ENCODE measurements at places on chromosomes 16 and 17.
A peak's percentile ranks its signal among the peaks of the same experiment; 100 is the strongest.

- DNase-seq: no peak
Observed at GRCh38 chr17:40093580-40094201, 6.7 kb downstream of the NR1D1 start.

DNA sequence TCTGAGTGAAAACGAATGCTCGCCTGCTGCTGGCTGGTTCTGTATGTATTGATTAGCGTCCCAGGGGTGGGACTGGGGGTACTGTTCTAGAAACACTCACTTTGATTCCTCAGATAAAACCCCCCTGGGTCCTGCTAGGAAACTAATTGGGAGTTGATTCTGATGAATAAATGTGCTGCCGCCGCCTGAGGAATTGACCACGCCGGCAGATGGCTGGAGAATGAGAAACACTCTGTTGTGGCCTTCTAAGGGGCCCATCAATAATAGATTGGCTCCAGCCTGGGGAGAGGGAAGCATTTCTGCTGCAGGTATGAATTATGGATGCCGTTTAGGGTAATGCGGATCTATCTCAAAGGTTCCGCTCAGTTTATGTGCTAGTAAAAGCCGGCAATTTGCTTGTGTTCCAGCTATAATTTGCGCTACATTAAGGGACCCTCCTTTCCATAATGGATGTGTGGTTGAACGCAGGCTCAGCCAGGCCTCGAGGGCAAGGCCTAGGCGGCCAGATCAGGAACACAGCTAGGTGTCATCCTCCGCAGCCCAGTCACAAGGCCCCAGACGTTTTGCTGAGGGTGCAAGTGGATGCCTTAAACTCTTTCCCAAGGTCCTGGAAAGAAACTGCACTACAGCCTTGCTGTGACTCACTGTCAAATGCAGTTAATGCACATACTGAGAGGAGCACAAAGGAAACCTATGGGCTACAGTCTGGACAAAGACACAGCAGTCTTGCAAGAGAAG is 132.2 kb upstream of the HS3ST2 start:
- no peak for DNase-seq

- no peak for DNase-seq
Observed at GRCh38 chr17:37130984-37131446, 182.3 kb downstream of the AATF start.

GRCh38 chr17:1714980-1715802 is 5.0 kb upstream of the TLCD2 start:
- DNase-seq: peak; percentile 87

DNA sequence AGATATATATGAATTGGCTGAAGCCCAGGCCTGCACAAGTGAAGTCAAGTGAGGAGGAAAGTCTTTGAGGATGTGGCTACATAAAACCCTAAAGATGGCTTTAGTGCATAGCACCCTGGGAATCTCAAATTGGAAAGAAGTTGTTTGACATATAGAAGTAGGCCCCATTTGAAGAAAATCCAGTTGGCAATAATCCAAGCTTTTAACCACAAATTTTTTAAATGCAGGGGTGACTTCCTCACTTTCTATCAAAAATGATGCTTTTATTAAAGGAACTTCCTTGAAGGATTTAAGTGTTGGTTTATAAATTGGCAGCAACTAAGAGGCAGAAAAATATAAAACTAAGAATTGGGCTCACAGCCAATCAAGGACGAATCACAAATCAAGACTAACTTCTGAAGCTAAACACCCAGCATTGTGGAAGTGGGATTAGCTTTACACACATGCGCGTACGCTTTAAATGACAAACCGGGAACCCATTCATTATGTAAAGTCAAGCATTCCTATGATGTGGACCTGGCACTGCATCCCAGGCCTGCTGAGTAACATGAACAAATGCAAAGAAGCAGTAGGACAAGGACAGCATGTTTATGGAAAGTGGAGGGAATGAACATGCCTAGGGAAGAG is 63.3 kb downstream of the NOG start:
- DNase-seq: no peak

- no peak for DNase-seq
Observed at GRCh38 chr16:64968539-64968938, 153.3 kb downstream of the CDH11 start.

DNA sequence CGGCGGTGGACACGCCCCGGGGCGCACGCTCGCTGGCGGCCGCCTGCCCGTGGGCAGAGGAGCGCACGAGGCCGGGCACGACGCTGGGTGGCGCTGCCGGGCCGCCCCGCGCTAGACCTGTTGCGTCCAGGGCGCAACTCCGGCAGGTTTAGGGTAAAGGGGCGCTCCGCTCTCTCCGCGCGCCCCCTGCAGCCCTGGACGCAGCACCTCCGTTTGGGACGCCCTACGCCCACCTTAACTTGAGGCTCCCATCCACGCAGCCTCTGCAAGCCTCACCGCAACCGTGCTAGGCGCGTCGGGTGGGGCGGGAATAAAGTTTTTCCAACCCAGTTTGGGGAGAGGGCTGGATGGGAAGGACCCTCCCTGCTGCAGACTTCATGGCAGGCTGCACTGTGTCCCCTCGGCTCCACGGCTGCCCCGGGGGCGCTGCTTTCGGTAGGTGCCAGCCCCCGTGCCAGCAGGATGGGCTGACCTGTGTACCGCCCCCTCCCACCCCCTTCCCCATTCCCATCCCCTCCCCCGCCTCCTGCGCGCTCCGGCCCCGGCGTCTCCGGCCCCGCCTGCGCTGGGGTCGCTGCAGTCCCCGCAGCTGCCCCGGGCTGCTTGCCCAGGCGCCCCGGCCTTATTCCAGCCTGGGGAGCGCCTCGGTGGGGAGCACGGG is at the start of gene SYT17:
TSS of gene SYT17 (plus strand) at position 531 of the 661 bp plus-strand sequence. CDS start 407 bp downstream, outside the sequence.
- DNase-seq: peak; percentile 24

DNA sequence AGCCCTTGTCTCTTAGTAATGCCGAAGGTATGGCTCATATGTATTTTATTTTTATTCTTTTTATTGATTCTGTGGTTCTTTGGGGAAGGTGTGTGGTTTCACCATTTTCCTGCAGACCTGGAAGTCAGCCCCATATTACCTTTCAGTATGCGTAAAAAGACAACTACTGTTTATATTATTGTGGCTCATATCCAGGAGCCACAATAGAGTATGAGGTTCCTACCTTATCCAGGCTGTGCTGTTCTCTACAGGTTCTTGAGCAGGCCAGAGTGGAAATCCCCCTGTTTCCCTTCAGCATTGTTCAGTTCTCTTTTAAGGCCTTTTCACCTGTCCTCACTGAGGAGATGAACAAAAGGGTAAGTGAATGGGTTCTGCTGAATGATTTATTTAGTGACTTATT is 33.2 kb downstream of the REXO5 start:
- no peak for DNase-seq

GRCh38 chr16:87464691-87465300 is 28.0 kb downstream of the ZCCHC14 start:
- peak; percentile 99 for DNase-seq

- peak; percentile 40 for DNase-seq
Observed at GRCh38 chr16:80009971-80010659, 409.6 kb upstream of the MAF start.

GRCh38 chr17:77882481-77883212 is 75.9 kb upstream of the TNRC6C start:
- DNase-seq: peak; percentile 38

DNA sequence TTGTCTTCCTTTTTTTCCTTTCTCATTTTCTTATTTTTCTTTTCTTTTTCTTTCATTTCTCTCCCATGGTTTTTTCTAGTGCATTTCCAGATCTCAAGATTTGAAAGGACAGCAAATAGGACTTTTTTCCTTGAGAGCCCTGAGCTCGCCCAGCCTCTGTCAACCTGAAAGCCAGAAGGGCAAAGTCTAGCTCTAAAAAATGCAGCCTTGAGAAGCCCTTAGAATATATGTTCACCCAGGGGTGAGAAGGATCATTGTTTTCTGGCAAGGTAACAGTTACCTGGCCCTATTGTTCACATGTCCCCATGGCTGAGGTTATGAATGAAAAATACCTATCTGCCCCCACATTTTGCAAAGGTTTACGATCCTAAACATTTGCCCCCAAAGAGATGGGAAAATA is 218.4 kb downstream of the IRX3 start:
- no peak for DNase-seq

DNA sequence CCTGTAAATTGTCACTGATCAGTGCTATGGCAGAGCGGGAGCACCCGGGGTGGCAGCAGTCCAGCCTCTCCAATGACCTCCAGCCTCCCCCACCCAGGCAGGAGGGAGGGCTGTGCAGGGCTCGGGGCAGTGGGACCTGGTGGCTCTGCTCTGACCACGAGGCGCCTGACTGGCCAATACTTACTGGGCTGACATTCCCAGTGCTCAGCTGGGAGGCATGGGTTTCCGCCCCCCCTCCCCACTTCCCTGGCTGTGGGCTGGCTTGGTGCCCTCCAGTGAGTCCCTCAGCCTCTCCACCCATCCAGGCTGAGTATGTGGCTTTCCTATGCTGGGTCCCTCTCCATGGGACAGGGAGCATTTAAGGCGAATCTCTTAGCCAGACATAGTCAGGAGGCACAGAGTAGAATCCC is 2.7 kb downstream of the SOCS3 start:
- DNase-seq: no peak

- no peak for DNase-seq
Observed at GRCh38 chr17:75778861-75779249, 5.8 kb upstream of the UNK start.

- DNase-seq: no peak
Observed at GRCh38 chr17:58269557-58270291, 11.0 kb downstream of the MPO start.

- no peak for DNase-seq
Observed at GRCh38 chr16:62475573-62475972, 439.3 kb upstream of the CDH8 start.

DNA sequence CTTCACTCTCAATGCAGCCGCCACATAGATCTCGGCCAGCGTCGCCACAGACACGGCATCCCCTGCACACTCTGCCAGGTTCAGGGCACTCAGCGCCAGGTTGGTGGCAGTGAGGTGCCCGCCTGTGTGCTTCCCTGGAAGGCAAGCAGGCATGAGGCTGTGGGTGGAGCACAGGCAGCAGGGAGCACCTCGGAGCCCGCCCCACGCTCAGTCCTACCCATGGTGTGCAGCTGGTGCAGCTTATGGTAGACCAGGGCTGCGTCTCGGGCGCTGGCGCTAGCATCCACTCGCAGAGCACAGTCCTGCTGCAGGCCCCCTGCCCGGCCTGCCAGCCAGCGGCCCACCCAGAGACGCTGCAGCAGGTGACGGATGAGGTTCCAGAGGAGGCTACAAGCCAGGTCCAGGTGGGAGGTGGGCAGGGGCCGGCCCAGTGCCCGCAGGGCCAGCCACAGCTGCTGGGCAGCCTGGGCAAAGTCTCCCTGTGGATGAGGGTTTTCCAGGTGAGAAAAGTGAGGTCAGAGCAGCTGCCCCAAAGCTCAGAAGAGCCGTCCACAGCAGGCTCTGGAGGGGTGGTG is 20.5 kb downstream of the SREBF1 start:
- no peak for DNase-seq

DNA sequence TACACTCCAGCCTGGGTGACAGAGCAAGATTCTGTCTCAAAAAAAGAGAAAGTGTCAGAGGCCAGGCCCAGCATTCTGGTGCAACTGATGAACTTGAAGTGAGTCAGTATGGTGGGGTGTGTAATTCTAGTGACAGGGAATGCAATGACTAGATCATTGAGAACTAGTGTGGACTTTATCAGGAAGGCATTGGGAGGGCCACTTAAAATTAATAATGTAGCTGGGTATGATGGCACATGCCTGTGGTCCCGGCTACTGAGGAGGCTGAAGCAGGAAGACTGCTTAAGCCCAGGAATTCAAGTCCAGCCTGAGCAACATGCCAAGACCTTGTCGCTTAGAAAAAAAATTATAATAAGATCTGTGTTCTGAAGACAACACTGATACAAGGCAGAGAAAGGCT is 90.8 kb downstream of the STX8 start:
- no peak for DNase-seq

DNA sequence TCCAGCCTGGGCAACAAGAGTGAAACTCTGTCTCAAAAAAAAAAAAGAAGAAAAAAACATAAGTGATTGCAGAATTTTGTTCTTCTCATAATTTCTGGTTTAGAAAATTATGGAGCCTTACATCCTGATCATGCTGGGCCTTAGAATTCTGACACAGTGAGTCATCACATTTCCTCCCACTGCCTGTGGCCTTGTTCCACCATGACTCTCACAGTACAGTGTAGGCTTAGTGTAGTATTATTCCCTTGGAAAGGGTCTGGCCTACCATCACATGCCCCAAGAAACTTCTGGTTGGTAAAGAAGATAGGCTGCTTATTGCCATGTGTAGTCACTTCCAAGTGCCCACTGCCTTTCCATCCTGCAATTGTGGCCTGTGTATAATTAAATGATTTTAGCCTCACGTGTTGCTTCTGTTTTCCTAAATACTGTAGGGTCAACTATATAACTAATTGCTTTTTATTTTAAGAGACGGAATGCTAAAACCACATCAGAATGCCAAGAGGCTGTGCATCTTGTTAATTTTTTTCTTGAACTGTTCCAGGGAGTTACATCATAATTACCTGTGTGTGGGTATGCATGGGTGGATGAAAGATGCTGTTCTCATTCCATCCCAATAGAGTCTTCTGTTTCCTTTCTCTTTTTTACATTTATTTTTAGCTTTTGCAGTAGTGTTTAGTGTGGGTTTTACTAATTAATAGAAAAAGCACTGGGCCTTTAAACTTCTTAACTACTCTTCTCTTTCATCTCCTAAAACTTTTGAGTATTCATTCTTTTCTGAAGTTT is 25.9 kb downstream of the OGFOD1 start:
- DNase-seq: peak; percentile 88

- DNase-seq: no peak
Observed at GRCh38 chr16:1612320-1613111, at the start of gene CRAMP1. CRAMP1 (plus strand) TSS chr16:1612360; CDS start chr16:1614640, 2,280 bp downstream.

DNA sequence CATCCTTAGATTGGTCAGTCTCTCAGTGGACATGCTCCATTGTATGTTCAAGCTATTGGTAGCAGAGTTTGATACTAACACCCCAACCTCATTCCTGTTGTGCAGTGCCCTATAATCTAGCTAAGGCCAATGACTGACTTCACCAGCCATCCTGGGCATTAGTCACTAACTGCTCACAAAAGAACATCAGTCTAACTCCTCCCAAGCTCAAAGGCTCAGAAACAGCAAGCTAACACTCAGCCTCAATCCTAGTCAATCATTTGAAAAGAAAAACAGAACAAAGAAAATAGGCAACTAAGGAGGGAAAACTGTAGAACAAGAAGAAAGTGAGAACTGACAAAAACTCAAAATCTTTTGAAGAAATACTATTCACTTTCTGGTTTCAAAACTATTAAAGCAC is 199.1 kb upstream of the C17orf78 start:
- DNase-seq: peak; percentile 38
